MCF 10A (cell line): ENCODE measurements at places on chromosomes 16 and 17. TPM values are rescaled to one million over a fixed set of nuclear protein-coding genes. Genes with fewer than 3 reads are reported as not detected.
A peak's percentile ranks its signal among the peaks of the same experiment; 100 is the strongest.

The KRT39 gene
- not detected in 2 replicates for total RNA-seq

GRCh38 chr16:85480727-85481101 lies 132.4 kb upstream of the GSE1 start:
- H3K36me3 ChIP-seq: peaks cover 7% of the 10 kb centered on the region
- DNase-seq: no peak
- peaks cover 5% of the 10 kb centered on the region for H3K4me1 ChIP-seq
- no peak overlapping the region for H3K4me3 ChIP-seq

The ODAD4 gene
- 0.96 and 1.3 TPM in 2 replicates for total RNA-seq

The GDPD1 gene
- 2.2 and 2.9 TPM in 2 replicates for total RNA-seq

- H3K4me3 ChIP-seq: peak overlapping the region; percentile 33
- no peaks in the 10 kb centered on the region for H3K27me3 ChIP-seq
- peak; percentile 56 for DNase-seq
- H3K27ac ChIP-seq: peak overlapping the region; percentile 96
These were observed 26.0 kb upstream of the ITGB4 start for GRCh38 chr17:75695141-75695829.

DNA sequence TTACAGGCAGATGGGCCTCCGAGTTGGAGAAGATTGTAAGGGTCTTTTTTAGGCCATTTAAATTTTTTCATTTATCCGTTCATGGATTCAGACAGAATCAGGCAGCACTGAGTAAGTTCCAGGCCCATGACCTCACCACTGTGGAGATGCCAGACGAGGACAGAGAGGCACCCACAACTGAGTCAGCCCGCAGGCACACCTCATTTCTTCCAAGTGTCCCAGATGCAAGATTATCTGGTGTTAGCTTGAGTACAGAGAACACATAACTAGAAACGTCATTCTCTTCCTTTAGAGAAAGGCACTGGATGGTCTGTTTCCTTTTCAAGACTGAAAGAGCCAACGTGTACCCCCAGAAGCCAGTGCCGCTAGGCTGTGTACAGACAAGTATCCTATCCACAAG lies 16.9 kb downstream of the CLEC16A start:
- peaks cover 20% of the 10 kb centered on the region for H3K36me3 ChIP-seq
- no peak overlapping the region for H3K4me3 ChIP-seq
- no peaks in the 10 kb centered on the region for H3K27me3 ChIP-seq
- peaks cover 28% of the 10 kb centered on the region for H3K4me1 ChIP-seq

- H3K4me3 ChIP-seq: no peak overlapping the region
- H3K36me3 ChIP-seq: peaks cover 42% of the 10 kb centered on the region
- DNase-seq: no peak
These were observed 37.3 kb upstream of the CDH15 start for GRCh38 chr16:89134269-89134668.

DNA sequence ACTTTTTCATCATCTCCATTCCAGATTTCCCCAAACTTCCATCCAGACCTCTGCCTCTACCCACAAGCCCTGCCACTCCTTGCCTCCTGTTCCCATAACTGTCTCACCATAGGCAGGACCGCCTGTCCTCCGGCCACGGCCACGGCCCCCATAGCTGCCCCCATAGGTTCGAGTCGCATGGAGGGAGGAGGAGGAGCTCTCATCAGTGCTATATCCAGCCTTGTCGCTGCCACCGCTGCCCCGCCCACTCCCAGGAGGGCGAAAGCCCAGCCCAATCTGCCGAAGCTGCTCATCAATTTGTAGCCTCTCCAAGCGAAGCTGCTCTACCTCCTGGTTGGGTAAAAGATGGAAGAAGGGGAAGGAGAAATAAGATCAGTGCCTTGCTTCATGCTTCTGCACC lies 3.4 kb upstream of the SOX15 start:
- H3K36me3 ChIP-seq: peaks cover 73% of the 10 kb centered on the region
- no peak overlapping the region for H3K4me3 ChIP-seq

DNA sequence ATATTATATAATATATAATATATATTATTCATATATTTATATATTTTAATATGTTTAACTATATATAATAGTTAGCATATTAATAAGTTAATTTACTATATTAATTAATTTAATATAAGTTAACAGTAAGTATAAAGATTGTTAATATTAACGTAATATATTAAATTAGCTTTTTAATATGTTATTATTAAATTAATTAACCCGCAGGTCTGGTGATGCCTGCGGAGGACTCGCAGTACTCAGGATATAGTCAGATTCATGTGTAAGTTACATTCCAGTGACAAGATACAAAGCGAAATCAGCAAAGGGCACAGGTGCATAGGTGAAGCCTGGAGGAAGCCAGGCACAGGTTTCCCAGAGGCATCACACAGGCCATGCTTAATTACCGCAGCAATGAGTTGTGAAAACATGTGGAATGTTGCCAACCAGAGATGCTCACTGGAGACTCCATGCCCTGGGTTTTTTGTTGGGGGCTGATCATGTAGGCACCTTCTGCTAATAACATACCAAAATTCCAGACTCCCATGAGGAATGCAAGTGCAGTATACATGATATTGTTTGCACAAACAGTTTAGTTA lies 130.4 kb upstream of the MPHOSPH6 start:
- DNase-seq: no peak
- H3K4me3 ChIP-seq: no peak overlapping the region
- no peaks in the 10 kb centered on the region for H3K36me3 ChIP-seq
- H3K27ac ChIP-seq: no peak overlapping the region
- no peaks in the 10 kb centered on the region for H3K4me1 ChIP-seq
